Thoracic aorta (tissue), 2 donors: ENCODE measurements at places on chromosomes 11 and 22. TPM values are rescaled to one million over a fixed set of nuclear protein-coding genes. Genes with fewer than 3 reads are reported as not detected.

Gene KRTAP5-9
- total RNA-seq, result not detected

Gene HEPHL1
- total RNA-seq, result not detected

GRCh38 chr11:128867277-128867676 lies at the start of gene KCNJ1:
TSS of gene KCNJ1 (minus strand) at chr11:128867296. CDS start at chr11:128840243, 27,053 bp downstream.
- DNase-seq, result no peak

DNA sequence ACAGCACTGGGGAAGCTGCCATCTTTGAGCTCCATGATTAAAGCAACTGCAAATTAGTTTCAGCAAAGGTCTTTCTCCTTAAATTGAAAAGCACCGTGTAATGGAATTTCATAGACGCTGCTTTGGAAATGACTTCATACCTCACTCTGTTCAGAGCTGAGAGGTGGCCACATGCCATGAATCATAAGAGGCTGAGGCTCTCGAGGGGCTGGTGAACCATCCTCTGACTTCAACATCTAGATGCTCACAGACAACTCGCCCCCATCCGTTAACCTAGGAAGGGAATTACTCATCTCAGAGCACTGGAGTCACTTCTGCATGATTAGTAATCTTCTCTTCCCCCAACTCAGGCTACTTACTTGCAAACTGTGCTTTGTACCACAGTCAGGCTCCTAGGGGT lies 122.3 kb downstream of the RCN1 start:
- DNase-seq, result no peak

GRCh38 chr11:112769170-112769569 lies 192.1 kb upstream of the NCAM1 start:
- DNase-seq, result no peak

DNA sequence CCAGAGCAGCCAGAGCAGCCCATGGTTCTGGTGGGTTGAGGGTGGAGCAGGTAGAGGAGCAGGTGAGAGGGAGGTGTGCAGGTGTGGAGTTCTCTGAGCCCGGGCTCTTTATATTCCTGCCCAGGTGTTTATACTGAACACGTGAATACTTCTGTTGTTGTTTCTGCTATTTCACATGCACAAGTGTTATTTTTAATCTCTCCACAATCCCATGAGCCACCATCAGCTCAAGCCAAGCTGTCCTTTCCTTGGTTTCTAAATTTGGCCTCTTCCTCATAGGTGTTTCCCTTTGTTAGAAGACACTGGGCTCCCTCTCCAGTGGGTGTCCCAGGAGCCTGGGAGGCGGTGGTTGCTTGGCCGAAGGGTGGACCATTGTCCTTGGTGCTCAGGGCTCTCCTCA lies at the start of gene KRTAP5-3:
Gene KRTAP5-3, minus strand, starts transcription at position 101 of the 400 bp plus-strand sequence. Its CDS starts 78 bp downstream, at position 23.
- DNase-seq, result no peak
